HFF-Myc (cell line): ENCODE measurements at places on chromosomes 3 and 15.

GRCh38 chr3:123725652-123726400, 141.0 kb upstream of the HACD2 start:
- DNase-seq: no peak

GRCh38 chr3:61547625-61548024, 13.7 kb upstream of the PTPRG start:
- DNase-seq: no peak

GRCh38 chr15:48935236-48935635, 28.5 kb downstream of the SHC4 start:
- DNase-seq: no peak

DNA sequence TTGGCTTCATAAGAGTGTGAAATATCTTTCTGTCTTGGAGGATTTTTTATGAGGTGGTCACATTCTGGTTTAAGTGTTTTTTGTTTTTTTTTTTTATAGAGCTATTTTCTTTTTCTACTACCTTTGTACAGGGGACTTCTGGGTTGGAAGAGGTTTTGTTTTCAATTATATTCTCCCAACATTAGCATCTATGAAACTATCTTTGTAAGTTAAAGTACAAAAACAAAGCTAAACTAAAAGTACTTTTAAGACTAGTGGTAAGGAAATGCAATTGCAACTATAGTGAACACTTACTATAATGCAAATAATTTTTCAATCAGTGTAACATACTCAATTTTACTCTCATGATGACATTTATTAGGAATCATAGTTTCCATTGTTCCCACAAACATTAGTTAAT, 688.2 kb downstream of the SI start:
- DNase-seq: no peak

DNA sequence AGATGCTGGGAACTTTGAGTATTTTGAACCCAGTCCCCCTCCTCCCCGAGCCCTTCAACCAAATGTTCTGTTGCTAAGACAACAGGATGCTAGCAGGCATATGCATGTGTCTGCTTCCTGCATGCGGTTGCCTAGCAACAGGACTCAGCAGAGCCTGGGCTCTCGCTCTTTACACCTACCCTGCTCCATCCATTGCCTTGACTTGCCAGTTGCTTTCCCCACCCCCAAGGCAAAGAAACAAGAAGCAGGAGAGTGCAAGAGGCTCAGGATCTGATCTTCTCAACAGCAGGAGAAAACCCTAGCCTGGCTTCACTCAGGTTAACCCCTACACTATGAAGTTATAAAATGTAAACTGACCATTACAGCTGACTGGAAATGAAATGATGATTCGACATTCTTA, 393.0 kb downstream of the IGSF11 start:
- DNase-seq: no peak

GRCh38 chr3:194163697-194164096, 27.7 kb downstream of the HES1 start:
- DNase-seq: no peak

- DNase-seq: no peak
Observed at GRCh38 chr15:59553879-59554735, 57.5 kb upstream of the GCNT3 start.

- DNase-seq: no peak
Observed at GRCh38 chr15:81184188-81184587, 12.5 kb upstream of the IL16 start.

DNA sequence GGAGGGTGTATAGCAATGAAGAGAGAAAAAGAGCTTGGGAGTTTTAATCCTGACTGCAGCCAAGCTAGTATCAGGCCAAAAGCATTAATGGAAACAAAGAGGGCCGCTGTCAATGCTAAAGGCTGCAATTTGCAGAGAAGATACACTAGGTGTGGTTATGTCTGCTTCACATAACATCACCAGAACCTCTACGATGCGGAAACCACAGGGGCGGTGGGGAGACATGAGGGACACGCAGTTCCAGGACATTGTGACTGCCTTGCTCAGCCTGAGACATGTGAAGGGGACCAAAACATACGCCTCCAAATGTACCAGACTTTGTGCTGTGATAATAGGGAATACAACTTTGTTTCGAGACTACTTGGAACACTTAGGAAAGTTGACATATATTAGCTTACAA, 88.4 kb downstream of the APBA2 start:
- DNase-seq: no peak

DNA sequence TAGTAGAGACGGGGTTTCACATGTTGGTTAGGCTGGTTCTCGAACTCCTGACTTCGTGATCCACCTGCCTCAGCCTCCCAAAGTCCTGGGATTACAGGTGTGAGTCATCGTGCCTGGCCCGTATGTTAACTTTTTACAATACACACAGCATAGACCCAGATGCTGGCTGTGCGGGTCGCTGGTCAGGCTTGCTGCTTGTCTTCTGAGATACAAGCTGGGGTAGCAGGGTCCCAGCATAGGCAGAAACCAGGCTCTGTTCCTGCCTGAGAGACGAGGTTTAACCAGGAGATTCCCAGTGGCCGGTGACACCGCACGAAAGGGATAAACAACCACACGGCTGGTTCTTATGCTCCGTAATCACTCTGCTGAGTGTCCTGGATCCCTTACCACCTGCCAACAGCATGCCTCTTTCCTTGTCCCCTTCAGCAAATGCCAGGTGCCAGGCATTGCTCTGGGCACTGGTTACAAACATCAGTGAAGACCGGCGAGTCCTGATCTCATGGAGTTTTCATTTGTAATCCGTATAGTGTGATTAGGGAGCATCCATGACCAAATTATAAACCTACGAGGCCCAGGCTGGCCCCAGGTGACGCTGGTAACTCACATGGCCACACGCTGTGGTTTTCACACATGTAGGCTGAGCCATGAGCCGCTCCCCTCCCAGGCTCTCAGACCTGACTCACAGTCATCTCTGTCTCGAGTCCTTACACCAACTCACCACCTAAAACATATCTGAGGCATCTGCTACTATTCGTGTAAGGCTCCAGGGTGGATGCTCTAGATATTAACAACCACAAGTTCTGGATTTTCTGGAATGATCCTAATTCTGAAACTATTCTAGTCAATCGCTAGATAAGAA, 125.7 kb downstream of the PDZRN3 start:
- DNase-seq: no peak

GRCh38 chr15:69265347-69265955, 33.3 kb upstream of the PAQR5 start:
- no peak for DNase-seq

GRCh38 chr15:66617137-66618090, 51.6 kb upstream of the LCTL start:
- no peak for DNase-seq

DNA sequence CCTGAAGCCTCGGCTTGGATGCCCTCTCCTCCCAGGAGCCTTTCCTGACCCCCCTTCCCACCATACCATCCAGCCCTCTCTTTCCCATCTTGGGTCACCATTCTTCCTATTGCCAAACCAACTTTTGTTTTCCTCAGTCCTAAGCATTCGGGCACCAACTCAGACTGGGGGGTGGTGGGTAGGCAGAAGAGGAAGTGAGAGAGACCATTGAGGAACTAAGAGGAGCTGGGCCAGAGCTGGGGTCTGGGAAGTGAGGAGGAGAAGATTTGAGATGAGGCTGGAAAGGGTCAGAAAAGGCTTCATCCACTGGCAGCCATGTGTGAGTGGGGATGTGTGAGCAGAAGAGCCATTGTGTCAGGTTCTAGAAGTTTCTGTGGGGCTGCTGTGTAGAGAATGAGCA, 37.7 kb downstream of the TKT start:
- DNase-seq: no peak

DNA sequence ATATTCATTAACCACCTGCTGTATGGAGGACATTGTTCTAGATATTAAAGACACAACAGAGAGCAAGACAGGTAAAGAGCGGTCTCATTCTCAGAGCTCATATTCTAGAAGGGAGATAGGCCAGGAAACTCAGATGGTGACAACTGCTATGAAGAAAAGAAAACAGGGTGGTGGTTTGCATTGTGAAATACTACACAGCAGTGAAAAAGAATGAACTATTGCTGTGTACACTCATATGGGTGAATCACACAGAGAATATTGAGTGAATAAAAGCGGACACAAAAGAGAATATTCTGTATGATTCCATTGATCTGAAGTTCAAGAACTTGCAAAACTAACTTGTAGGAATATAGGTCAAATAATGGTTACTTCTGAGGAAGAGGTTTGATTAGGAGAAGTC, 76.7 kb downstream of the TOP2B start:
- DNase-seq: no peak

GRCh38 chr3:71265365-71265915, 318.1 kb downstream of the FOXP1 start:
- DNase-seq: no peak

GRCh38 chr15:101773496-101774100, 29.7 kb upstream of the OR4F6 start:
- DNase-seq: no peak

GRCh38 chr15:69812861-69813261, 284.9 kb downstream of the TLE3 start:
- DNase-seq: no peak

DNA sequence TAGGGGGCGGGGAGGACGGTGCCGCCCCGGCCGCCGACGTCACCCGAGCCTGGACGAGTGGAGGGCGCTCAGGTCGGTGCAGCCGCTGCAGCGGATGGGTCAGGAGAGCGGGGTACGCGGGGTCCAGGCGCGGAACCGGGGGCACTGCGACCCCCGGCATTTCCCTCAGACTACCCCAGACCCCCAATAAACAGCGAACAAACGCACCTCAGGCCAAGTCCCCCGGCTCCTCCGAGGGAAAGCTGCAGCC, 78.9 kb downstream of the IQSEC1 start:
- no peak for DNase-seq

- peak; percentile 48 for DNase-seq
Observed at GRCh38 chr15:60520825-60521368, 42.0 kb upstream of the ICE2 start.

DNA sequence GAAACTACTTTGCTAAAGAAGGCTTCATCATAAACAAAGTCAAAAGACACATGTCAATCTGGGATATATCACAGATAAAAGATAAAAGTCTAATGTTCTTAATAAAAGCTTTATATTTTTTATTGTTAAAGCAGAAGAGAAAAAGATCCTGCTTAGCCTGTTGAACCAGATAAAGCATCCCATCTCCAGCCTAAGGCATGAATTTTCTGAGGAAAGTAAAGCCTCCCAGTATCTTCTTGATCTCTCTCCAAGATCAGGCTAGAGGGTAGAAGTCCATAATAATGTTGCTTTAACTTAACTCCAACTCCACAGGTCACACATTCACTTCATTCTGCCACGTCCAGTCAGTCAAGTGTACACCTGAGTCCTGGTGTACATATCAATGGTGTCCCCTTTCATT, 14.2 kb downstream of the ARL14 start:
- DNase-seq: no peak

DNA sequence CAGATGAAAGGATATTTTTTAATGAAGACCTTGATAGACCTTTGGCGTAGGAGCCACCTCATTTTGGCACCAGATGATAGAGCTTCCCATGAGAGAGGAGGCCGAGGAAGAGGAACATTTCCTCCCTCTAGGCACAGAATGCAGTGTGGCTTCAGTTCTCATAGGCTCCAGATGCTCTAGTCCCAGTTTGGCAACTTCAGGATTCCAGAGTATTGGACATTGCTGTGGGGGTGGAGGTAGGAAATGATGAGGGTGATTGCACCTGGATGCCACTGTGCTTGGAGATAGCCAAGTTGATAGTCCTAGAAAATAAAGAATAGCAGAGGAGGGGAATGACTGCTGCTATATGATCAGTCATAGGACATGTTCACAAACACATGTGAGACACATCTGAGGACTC, 58.3 kb upstream of the KY start:
- DNase-seq: no peak

- no peak for DNase-seq
Observed at GRCh38 chr3:54932606-54933005, 4.7 kb upstream of the LRTM1 start.

DNA sequence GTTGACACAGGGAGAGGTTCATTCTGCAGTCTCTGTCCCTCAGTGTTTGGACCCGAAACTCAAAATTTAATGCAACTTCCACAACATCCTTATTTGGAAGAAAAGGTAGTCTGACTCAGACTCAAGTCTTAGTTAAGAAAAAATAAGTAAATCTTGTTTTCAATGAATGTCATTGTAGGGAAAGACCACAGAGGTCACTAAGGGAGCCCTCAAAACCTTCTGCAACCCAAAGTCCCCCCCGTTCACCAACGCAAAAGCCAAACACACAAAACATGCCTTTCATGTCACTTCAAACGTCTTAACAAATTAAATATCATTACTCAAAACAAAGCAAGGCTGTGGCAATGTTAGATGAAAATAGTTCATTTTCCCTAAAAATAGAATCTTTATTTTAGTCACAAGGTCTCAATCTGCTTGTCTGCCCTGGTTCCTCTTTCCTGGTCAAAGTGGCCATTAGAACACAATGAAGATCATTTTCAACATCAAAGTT, 20.9 kb upstream of the SSUH2 start:
- no peak for DNase-seq

GRCh38 chr3:4425707-4426106, 41.4 kb downstream of the SUMF1 start:
- no peak for DNase-seq

GRCh38 chr15:49507261-49507660, 84.2 kb downstream of the FGF7 start:
- DNase-seq: no peak

GRCh38 chr3:116260491-116260890, 184.8 kb downstream of the LSAMP start:
- DNase-seq: no peak

DNA sequence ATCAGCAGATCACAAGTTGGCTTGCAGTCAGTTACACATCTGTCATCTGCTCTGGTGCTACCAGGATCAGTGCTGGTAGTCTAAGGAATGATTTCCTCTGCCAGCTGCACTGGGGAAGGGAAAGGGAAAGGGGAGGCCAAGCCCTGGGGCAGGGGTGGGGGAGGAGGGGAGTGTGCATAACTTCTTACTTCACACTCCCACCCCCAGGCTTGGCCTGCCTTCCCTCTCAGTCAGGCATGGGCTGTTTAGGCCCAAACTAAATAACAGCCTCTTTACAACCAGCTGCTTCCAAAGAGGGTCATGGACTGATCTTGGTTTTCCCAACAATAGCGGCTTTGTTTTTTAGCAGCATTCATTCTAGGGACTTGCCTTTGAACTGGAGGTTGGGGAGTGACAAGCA, 86.1 kb upstream of the PSMD6 start:
- no peak for DNase-seq

DNA sequence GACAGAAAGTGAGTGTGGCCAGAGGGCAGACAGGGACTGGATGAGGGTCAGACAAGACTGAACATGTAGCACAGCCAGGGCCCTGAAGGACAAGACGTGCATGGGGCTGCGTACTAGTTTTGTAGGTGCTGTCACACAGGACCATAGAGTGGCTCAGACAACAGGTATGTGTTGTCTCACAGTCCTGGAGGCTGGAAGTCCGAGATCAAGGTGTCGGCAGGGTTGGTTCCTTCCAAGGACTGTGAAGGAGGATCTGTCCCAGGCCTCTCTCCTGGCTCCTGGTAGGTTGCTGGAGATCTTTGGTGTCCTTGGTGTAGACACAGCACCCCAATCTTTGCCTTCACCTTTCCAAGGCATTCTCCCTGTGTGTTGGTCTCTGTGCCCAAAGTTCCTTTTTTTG, 136.4 kb downstream of the SRGAP3 start:
- DNase-seq: no peak

GRCh38 chr15:61831505-61831921, 228.7 kb downstream of the VPS13C start:
- DNase-seq: no peak
